Fibroblast of upper back skin (primary cell): ENCODE measurements at places on chromosomes 7 and 10.
A peak's percentile ranks its signal among the peaks of the same experiment; 100 is the strongest.

DNA sequence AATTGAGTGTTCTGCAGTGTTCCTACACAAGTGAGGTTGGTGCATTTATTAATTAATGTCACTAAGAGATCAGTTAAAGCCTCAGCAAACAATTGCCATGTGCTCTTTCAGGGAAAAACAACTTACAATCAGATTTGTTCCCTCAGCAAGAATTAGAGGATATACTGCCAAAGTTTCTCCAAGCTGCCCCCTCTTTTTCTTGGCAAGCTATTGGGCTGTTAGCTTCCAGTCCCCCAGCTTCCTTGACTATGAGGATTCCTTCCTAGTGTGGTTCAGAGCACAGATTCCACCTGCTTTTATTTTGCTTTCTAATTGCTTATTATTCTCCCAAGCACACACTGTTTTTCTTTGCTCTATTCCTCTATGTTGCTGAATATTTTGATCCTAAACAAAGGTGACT is 112.7 kb downstream of the RBM20 start:
- DNase-seq, result no peak

DNA sequence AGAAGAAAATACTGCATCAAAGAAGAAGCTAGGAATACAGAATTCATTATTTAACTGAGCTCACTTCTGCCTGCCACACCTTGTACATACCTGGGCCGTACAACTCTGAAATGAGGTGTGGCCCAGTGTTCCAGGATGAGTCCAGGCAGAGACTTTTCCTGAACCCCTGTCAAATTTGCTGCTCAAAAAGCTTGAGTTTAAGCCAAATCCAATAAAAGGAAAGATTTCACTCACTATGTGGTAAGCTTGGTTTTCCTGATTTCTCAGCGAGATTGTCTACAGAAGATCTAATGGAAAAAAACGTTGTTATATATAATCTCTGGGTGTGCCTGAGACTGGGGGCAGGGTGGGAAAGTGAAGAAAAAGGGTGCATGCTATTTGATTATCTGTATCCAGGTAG is 72.1 kb upstream of the EGFR start:
- DNase-seq, result no peak

- no peak for DNase-seq
Measured at GRCh38 chr7:103711413-103711812, 265.4 kb upstream of the SLC26A5 start.

DNA sequence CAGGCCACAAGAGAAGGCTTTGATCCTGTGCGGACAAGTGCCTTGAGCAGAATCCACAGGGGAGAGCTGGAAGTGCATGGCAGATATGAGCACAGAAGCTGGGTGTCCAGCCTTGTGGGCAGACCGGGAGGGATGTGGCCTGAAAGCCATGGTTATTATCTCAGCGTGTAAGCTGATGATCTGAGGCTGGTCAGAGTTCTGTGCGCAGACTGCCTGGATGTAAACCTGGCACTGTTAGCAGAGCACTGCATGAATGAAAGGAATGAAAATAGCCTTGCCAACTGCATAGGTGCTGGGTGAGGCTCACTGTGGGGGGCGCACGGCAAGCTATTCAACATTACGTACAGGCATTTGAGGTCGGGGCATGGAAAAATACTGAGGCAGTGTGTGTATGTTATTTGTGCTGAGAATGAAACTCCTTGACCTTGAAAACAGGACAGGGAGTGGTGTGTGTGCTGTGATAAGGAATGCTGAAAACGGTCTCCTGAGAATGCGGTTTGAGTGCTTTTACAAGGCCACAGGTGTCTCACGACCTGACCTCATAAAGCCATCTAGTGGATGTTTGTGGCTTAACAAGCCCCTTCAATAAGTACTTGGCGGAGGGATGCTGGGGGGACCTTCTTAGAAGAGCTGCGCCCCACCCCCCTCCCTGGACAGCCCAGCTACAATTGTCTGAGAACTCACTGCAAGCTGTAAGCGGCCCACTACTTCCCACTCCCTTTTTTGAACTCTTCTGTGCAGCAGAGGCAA is 18.7 kb downstream of the AKR1C1 start:
- DNase-seq, result peak; percentile 30

GRCh38 chr10:84951616-84952015 is 623.2 kb downstream of the CCSER2 start:
- no peak for DNase-seq

DNA sequence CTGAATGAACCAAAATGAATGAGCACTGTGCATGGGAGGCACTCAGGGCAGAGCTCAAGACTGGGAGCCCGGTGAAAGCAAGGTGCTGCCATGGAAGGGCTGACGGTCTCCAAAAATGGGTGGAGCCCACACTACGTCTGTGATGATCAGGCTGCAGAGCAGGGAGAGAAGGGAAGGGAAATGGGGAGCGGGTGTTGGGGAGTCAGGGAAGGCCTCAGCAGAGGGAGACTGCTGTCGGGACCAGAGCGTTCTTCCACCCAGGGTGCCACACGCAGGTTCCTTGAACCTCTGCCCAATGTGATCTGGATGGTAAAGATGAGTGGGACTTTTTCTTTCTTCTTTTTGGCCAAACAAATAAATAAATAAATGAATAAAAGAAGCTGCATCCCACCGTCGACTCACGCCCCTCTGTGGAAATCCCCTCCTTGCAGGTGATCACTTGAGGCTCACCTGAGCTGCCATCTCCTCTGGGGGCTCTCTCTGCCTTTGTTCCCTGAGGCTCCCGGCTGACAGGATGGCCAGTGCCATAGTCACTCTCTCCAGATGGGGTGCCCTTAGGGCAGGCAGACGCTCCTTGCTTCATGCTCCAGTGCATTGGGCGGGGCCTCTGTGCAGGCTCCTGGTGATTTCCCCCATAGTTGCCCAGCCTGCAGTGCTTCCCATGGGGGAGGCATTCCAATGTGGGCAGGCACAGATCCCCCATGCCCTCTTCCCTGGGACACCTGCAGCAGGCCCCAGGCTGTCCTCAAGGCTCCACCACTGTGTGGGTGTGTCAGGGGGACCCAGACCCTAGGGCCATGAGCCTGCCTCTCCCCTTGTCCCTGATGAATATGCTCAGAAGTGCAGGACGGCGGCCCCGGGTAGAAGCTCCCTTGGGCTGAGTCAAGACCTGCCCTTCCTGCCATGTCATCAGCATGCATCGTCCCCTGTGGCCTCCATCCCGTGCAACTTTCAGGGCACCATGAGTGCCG is 131.8 kb downstream of the PTPN20 start:
- no peak for DNase-seq

DNA sequence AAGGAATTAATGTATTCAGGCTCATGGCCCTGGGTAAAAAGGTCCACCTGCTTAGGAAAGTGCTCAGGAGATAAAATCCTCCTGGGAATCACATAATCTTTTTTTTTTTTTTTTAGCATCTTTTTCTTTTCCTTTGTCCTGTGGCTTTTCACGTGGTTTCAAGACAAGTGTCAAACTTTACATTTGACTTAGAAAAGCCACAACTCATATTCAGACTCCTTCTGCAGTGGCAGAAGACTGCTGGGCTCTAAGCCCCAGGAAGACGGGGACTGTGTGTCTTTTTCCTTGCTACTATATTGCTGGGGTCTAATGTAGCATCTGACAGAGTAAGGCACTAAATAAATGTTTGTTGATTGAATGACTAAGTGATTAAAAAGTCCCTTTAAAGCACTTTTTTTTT is 127.5 kb upstream of the ANKRD1 start:
- DNase-seq, result no peak

GRCh38 chr10:34244756-34245484 is 570.2 kb downstream of the PARD3 start:
- no peak for DNase-seq
